ENCODE measurements at places on chromosomes 2 and 18. TPM values are rescaled to one million over a fixed set of nuclear protein-coding genes. Genes with fewer than 3 reads are reported as not detected.

DNA sequence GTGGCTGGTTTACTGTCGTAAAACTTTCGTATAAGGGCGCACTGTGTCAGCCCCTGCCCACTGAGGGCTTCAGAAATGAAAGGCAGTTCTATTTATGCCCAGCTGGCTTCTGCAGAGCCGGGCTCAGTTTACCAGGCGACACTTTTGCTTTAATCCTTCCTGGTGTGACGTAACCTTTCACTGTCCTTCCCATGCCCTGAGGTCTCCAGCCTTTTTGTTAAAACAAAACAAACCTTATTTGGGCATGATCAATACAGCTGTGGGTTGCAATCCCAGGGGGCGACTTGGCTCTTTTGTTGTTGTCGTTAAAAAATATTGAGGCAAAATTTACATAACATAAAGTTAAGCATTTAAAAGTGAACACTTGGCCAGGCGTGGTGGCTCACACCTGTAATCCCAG, 85.3 kb downstream of the AGAP1 start:
- no peak for DNase-seq

DNA sequence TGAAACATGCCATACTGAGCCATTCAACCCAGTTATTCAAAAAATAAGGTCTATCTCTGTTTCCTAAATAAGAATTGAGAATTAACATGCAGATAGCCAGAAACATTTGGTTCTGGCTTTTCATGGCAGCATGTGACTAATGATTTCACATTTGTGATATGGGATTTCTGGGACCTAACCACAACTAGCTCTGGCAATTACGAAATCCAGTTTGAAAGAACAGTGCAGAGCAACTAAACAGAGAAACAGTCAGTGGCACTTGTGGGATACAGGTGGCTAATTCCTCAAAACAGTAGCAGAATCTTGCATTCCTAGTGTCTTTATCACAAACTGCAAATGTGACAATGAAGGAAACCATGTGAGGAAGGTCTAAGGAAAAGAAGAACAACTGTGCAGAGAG, 637.8 kb upstream of the CHAC2 start:
- DNase-seq = no peak

Gene SERPINB12
- 0.62 TPM for total RNA-seq

DNA sequence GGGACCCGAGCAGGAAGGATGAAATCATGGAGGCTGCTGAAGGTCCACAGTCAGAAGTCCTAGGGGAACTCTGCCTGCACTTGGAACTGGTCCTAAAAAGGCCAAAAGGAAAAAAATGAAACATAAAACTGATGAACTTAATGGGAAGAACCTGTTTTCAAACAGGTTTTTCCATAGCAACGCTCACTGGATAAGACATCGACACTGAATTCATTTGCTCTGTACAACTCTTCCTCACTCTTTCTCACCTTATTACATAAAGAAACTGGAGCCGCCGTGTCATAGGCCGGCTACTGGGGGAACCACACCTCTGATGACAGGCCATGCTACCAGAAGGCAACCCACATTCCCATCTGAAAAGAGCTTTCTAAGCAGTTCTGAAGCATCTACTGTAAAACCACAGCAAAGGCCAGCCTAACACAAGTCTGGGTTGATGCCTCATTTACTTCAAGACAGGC, 83.6 kb downstream of the FARSB start:
- peak; percentile 36 for DNase-seq

- DNase-seq = no peak
Observed at GRCh38 chr2:1045109-1045508, 94.5 kb downstream of the SNTG2 start.

Gene ABCB11
- total RNA-seq = 0.04 TPM

Gene EGR4
- total RNA-seq = not detected
